ENCODE measurements at places on chromosomes 1 and 21.

- no peak for DNase-seq
These were observed 72.5 kb downstream of the RALGPS2 start for GRCh38 chr1:178797590-178797989.

DNA sequence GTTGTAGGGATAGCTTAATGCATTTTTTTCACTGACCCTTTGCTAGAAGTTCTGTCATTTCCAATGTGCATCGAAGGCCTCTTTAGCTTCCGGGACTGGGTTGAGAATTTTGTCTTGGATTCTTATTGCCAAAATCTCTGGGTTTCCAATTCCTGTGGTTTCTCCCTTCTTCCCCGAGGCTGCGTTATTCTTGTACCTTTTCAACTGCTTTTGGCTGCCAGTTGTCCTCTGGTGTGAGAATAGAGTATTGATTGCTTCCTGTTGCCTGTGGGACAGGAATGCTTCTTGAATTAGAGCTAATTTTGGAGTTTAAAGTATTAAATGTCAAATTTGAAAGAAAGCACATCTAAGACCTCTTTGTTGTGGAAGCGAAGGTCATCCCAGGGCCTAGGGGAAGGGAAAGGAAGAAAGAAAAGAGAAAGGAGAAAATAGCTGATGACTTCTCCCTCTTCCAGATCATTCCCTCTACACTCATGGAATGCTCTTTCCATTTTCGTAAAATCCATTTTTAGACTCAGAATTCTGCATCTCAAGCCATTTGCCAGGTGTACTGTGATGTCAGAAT, 21.1 kb downstream of the HUNK start:
- no peak for DNase-seq

- no peak for DNase-seq
These were observed 361.5 kb downstream of the KIF26B start for GRCh38 chr1:245516284-245516759.

DNA sequence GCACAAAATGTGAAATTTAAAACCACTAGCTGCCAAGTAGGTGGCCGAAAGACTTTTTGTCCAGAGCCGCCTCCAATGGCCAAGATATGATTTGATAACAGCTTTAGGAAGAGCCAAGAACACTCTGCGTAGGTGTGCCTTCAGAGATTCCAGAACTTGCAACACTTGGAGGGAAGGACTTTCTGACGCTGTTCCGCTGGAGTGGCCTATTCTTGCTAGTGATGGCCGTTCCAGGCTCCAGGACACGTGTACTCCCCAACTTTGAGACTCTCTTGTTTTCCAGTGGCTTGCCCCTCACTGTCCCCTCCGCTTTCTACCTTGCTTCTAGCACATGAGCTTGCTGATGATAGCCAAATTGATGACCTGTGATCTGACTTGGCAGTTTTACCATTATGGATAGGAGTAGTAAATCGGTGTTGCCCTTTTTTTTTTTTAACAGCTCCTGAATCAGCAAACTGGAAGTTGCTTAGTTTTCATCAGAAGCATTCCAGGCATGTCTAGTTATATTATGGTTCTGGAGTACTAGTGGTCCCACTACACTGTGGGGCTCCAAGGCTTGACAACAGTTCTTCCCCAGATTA, 1.0 kb downstream of the PRDX6 start:
- DNase-seq, result peak; percentile 34

DNA sequence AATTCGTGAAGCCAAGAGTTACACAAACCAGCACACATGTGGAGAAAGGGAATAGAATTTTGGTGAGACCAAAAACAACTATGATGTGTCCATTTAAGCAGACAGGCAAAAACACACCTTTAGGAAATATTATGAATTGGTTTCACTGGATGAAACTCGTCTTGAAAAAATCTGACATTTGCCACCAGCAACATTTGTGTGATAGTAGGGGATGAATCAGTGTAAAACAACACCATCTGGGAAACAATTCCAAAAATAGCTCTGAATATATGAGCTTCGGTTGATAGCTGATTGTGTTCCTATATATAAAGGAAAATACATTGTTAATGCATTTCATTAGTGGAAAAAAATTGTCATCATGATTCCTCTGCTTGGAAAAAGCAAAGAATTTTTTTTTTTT, 327.8 kb downstream of the PAPPA2 start:
- DNase-seq, result no peak

DNA sequence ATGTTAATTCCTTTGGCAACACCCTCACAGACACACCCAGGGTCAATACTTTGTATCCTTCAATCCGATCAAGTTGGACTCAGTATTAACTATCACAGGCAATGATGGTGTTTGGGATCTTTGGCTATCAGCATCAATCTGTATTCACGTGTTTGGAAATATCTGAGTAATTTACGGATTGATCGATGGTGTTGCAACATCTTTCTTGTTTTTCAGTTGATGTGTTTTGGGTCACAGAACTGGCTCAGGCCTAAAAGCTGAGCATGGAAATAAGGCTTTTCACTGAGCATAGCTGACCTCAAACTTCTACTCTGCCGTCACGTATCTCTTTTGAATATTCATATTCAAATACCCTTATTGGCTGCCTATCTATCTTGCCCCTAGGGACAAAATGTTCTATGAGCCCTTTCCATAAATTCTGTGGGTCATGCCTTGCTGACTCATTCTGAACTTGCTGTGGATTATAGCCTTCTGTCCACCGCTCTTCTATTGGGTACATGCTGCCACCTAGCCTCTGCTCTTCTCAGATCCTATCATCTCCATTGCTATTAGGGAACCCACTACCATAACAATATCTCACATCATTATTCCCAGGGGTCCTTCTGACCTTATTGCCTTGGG, 156.0 kb downstream of the PDE4B start:
- DNase-seq, result peak; percentile 13

DNA sequence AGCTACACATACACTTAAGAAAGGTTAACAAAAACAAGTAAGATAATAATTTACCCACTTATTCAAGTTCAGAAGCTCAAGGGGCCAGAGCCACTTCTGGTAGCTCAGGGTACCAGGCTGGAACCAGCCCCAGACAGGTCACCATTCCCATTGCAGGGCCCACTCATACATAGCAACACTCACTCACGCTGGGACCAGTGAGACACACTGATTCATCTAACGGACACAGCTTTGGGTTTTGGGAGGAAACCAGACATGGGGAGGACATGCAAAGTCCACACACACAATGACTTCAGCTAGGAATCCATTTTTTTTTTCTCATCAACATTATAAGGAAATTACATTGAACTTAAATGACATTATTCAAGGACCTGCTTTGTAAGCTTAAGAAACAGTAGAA, 169.1 kb downstream of the ZC3H11B start:
- DNase-seq, result no peak

DNA sequence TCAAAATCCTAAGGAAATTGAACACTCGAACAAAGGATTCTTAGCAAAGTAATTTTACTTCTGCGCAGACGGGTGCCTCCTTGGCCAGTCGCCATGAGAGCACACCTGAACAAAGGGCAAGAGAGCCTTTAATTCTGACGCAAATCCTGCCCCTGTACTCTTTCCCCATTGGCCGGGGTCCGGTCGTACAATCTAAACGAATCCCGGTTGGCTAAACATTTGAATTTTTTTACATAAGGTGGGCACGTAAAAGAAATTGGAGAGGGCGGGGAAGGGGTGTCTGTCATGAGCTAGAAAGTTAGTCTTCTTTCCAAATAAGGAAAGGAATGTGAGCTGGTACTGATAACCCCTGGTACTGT, 8.2 kb upstream of the IL22RA1 start:
- DNase-seq, result peak; percentile 54

DNA sequence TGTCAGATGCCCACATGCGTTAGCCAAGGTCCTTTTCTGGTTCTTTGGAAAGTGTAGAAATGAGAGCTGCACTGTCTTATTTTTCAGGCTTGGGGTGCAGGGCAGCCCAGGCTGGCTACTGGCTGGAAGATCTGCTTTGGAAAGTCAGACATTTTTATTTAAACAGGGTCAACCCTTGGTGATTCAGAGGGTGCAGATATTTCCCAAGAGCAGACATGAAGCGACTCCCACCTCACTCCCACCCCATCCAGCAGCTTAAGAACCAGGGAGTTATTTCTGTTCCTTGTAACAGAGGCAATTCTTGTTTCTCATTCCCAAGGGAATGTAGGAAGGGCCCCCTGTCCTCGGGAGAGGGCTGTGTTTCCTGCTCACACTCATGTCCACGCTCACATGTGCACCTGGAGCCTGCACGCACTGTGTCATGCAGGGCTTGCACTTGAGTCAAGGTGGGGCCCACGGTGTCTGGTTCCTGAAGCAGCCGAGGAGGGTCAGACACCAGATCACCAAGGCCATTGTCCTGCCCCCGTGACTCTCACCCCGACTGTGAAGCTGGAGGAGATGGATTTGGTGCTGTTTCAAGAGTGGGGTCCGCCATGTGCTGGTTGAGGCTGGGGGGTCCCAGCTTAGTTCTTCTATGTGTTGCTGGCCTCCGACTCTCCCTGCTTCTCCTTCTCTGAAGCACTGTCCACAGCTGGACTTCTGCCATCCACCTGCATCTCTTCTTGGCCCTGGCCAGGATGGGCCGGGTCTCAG, 992 bp downstream of the S100A7A start:
- no peak for DNase-seq

- DNase-seq, result no peak
These were observed 5.8 kb upstream of the CHI3L2 start for GRCh38 chr1:111221633-111222291.

GRCh38 chr21:29248124-29248523, 50.6 kb upstream of the BACH1 start:
- DNase-seq, result no peak

DNA sequence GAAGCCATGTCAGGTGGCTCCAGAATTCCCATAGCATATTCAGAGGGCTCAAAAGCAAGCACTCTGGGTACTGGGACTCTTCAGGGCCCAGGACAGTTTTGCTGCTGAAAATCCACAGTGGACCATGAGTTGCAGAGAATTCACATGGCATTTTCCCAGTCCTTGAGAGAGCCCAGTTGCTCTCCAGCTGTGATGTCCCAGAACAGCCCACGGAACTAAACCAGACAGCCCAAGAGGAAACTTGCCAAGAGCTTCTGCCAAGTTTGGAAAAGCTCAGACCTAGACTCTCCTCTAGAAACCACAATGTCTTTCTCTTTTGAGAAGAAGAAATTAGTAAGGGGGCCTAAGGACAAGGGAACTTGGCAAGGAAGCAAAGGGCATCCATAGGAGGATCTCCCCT, 69.4 kb downstream of the RGS2 start:
- no peak for DNase-seq

GRCh38 chr1:169019419-169020058, 87.0 kb upstream of the ATP1B1 start:
- no peak for DNase-seq

GRCh38 chr1:15956150-15956549, 19.8 kb downstream of the ZBTB17 start:
- DNase-seq, result no peak

DNA sequence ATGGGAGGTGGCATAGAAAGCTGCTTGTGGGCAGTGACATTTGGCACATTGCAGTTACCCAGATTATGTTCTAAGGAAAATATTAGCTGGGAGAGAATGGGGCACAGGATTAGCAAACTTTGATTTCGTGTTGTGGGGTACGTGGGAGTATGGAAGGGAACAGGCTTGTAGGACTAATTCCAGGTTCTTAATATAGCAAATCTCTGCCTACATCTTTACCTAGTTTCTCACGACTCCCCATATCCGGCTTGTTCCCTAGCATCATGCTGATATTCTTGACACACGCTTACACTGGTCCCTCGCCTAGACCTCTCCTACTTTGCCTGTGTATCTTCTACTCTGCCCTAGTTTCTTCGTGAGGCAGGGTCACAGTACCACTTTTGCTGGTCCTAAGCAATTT, 293.9 kb upstream of the PLXNA2 start:
- no peak for DNase-seq

- no peak for DNase-seq
These were observed 13.7 kb downstream of the KIAA1614 start for GRCh38 chr1:180926164-180926981.

DNA sequence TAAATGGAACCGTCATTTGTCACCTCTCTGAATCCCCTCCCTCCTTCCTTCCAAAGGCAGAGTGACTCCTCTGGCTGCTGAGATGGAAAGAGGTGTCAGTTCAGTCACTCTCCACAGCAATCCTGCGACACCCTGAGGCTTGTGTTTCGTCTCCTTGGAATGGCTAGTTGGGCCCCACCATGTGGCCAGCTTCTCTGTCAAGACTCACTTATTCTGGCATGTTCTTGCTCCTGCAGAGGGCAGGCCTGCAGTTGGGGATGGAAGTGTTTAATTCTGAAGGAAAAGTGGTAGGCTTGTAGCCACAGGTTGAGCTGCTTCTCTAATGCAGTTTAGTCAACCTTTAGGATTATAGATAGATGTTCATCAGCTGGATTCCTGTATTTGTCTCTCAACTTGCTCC, 149.6 kb downstream of the LMO4 start:
- no peak for DNase-seq

DNA sequence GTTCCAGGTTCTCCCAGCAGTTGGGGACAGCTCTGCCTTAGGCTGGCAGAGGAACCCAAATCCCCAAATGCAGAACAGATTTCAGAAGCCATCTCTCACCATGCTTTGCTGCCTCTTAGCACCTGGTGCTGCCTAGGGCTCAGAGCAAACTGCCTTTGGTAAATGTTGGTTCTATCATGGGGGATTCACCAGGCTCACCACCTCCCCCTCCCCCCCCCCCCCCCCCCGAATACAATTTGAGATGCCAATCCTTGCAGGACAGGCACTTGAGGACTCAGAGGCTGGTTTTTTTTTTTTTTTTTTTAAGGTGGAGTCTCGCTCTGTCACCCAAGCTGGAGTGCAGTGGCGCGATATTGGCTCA, 447 bp upstream of the PAQR6 start:
- no peak for DNase-seq

DNA sequence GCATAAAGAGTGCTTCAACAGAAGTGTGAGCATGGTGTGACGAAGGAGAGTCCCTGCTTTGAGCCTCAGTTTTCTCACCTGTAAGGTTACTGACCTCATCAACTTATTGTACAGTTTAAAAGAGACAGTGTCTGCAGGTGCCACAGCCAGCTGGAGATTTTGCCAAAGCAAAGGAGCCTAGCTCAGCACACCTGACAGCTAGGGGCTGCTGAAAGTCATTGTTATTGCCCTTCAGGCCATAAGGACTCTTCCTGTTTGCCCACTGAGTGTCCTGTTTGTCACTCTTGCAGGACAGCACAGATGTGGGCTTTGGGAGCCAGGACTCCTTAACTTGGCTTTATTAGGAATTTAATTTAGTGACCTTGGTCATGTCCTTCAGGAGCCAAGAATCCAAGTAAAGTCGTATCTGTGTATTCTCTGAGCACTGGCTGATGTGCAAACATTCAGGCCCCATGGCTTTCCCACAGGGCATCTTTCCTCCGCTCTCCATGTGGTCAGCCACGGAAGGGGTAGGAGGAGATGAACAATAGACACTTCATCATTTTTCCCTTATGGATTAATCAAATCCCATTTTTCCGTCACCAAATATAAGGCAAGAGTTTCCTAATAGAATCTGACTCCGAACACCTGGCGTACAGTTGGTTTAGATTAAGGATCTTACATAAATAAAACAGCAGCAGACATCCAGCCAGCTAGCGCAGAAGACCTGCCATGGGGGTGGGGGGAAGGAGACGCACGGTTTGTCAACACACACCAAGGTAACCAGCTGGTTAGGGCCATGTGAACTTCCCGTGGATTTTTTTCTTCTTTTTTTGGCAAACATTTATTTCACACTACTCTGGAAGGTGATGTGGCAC, 43.1 kb upstream of the KANK4 start:
- no peak for DNase-seq

GRCh38 chr1:168441745-168442144, 102.1 kb downstream of the XCL2 start:
- DNase-seq, result no peak

- DNase-seq, result no peak
These were observed 24.7 kb downstream of the NPHS2 start for GRCh38 chr1:179550746-179551682.

All from Calu3 (cell line).